Bronchial epithelial cell (primary cell): ENCODE measurements at places on chromosomes 7 and 10. TPM values are rescaled to one million over a fixed set of nuclear protein-coding genes. Genes with fewer than 3 reads are reported as not detected.
A peak's percentile ranks its signal among the peaks of the same experiment; 100 is the strongest.

GRCh38 chr10:129120441-129120840 is 346.6 kb upstream of the MGMT start:
- DNase-seq: no peak

DNA sequence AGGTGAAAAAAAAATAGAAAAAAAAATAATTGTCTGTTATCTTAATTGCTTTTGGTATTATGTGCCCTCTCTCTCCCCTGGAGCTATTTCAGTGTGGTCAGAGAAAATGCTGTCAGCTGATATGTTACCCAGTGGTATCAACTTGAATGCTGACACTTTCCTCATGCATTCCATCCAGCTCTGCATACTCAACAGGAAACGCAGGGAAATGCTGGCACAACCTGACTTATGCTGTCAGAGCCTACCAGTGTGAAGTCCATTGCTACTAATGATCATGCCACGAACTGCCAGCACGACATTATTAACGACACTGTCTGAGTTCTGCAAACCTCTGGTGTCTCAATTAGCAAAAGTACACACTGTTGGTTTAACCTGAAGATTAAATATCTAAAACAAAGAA is 182.8 kb downstream of the ZWINT start:
- peak; percentile 0 for DNase-seq

DNA sequence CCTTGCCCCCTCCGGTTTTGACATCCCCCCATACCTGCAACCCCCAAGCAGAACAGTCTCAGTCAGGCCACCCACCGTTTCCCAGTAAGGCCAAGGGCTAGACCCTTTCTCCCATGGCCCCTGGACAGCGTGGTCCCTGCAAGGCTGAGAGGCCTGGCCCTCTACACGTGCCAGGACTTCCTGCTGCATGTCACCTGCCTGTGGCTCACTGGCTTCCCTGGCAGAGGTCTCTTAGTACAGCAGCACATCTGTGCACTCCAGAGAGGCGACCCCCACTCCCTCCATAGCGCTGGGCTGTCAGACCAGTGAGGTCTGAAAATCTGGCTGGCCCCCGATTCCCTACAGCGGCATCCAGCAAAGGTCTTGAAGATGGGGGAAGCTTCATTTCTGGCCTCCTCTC is 26.4 kb upstream of the JAKMIP3 start:
- no peak for DNase-seq

The PPP1R17 gene
- total RNA-seq: not detected in 2 replicates

- no peak for DNase-seq
These were observed 32.8 kb downstream of the FOXK1 start for GRCh38 chr7:4714767-4715409.

DNA sequence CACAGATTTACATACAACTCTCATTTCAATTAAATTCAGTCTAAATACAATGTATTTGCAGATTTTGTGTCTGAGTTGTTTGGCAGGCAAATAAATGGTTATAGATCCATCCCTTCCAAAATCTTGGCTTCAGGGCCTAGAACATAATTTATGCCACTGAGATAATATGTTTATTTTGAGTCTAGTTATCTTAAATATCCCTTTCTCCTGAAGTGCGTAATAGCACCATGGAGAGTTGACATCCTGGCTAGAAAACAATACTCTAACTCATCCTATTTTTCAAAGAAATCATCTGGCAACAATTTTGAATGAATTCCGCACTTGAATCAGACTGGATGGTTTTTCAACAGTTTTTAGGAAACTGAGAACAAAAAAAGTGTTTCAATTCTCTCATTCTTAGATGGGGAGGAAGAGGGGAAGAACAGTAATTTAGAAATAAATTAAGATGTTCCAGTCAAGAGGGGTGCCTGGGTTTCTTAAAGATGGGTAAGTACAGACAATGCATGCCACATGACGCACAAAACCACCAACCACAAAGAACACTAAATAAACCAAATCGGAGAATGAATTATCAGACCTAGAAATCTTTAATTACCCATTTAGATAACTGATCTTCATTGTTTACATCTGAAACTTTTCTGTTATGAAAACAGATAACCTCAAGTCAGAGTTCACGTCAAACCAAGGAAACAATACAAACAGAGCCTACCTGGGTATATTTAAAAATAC is 228.7 kb upstream of the PTN start:
- no peak for DNase-seq

DNA sequence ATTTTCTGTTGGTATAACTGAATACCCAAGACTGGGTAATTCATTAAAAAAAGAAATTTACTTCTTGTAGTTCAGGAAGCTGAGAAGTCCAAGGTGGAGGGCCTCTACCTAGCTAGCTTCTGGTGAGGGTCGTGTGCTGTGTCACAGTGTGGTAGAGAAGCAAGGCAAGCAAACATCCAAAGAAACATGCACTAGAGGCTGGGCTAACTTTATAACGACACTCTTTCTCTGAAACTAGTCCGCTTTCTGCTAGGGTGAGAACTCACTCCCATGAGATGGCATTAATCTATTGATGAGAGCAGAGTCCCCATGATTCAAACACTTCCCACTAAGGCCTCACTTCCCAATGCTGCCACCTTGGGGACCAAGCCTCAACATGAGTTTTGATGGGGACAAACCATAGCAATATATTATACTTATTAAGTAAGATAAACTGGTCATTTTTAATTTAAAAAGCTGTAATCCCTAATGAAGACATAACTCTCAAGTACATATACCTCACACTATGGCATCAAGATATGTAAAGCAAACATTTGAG is 50.8 kb downstream of the PHYHIPL start:
- no peak for DNase-seq

DNA sequence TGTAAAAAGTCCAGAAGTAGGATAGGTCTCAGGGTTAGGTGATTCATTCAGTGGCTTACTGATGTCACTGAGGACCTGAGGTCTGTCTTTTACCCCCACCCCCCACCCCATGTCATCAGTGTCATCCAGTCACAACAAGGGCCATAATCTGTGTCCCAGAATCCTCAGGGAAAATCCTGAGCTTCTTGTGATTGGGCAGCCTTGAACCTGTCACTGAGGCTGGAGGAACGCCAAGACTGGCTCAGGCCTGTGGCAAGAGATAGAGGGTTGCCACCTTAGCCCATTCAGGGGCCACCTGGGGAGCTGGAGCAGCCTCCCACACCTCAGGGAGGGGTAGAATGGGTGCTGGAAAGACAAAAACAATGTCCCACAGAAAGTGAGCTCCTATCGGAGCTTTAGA is 29.7 kb downstream of the NUB1 start:
- DNase-seq: no peak

GRCh38 chr7:36507475-36508440 is 118.1 kb downstream of the ANLN start:
- no peak for DNase-seq

The RASA4 gene
- total RNA-seq: 2.2 and 2.4 TPM in 2 replicates

GRCh38 chr7:147535701-147536111 is 1054.9 kb upstream of the C7orf33 start:
- no peak for DNase-seq

DNA sequence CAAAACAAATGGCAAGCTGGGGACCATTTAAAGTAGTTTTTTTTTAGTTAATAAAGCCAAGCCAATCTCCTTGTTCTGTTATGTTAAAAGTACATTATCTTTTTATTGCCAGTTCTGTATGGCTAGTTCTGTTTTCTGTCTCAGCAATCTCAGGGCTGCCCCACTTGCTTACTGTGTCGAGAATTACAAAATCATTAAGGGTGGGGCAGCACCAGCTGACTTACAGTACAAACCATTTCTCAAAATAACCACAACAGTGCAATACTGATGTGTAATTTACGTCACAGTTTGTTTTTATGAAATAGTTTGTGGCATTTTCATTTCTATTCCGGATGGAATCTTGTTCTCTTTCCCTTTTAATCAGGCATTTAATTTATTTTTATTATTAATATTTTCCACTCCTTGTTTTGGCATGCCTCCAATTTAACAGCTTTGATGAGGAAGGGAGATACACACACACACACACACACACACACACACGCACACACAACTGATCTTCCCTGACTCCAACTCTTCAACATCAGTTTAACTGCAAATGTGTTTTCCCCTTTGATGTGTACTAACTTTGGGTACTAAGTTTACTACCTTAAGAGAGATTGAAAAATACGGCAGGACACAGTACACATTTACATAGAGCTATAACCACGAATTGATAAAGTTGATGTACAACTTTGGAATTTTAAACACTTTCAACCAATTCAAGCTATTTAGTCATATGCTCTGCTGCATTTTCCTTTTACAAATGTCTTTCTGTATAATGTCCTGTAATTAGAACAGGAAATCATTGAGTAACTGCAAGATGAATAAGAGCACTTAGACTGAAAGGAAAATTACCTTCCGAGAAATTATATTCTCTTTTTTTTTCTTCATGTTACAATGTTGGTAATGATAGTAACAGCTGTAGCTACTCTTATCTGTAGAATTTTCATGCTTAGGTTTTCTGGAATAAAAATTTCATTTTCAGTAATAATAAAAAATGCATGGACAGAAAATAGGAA is 91.5 kb downstream of the ARID5B start:
- DNase-seq: peak; percentile 93

DNA sequence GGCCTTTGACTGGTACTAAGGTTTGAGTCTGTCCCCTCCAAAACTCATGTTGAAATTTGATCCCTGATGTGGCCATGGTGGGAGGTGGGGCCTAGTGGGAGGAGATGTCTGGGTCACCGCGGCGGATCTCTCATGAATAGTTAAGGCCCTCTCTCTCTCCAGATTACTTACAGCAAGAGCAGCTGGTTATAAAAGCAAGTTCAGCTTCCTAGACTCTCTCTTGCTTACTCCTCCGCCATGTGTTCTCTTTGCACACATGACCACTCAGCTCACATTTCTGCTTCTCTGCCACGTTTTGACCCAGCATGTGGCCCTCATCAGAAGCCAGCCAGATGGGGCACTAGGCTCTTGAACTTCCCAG is 29.9 kb upstream of the ZMIZ1 start:
- DNase-seq: no peak

The NPTX2 gene
- total RNA-seq: under 0.01 and 0.13 TPM in 2 replicates

The PCLO gene
- total RNA-seq: 0.79 and 3.8 TPM in 2 replicates

The CXCL12 gene
- under 0.01 and 1.3 TPM in 2 replicates for total RNA-seq

GRCh38 chr7:36735172-36735571 is 10.9 kb upstream of the AOAH start:
- no peak for DNase-seq

The GPR85 gene
- 0.26 and 0.77 TPM in 2 replicates for total RNA-seq

DNA sequence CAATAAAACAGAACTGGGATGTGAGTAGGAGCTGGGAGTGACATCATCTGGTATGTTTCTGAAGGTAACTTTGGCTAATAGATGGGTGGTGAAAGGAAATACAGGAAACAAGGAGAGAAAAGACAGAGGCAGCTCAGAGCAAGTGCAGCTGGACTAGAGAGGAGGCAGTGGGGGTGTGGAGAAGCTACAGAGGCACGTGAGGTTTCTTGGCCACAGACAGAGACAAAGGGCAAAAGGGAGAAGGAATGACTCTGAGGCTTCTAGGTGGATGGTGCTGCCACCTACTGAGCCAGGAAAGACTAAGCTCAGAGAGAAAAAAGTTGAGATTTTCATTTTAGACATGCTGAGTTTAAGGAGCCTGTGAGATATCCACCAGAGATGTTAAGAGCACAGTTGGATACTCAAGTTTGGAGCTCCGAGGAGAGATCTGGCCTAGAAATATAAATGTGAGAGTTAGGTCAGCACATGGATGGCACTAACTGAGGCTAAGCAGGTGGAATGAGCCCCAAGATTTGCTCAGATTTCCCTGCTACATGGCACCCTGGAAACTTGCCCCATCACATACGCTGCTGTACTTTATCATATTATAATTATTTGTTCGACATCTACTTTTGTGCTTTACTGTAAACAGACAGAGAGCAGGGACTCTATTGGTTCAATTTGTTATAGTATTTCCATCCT is 293.0 kb upstream of the IMMP2L start:
- DNase-seq: peak; percentile 40

- no peak for DNase-seq
These were observed 35.0 kb downstream of the SH3PXD2A start for GRCh38 chr10:103820101-103821062.

The ATRNL1 gene
- 0.13 and 0.53 TPM in 2 replicates for total RNA-seq

GRCh38 chr10:99555825-99556523 is 23.2 kb downstream of the NKX2-3 start:
- peak; percentile 17 for DNase-seq

GRCh38 chr10:123555616-123556015 is 110.5 kb upstream of the GPR26 start:
- DNase-seq: no peak

- DNase-seq: no peak
These were observed 134.3 kb downstream of the PLXNA4 start for GRCh38 chr7:132441935-132442334.

DNA sequence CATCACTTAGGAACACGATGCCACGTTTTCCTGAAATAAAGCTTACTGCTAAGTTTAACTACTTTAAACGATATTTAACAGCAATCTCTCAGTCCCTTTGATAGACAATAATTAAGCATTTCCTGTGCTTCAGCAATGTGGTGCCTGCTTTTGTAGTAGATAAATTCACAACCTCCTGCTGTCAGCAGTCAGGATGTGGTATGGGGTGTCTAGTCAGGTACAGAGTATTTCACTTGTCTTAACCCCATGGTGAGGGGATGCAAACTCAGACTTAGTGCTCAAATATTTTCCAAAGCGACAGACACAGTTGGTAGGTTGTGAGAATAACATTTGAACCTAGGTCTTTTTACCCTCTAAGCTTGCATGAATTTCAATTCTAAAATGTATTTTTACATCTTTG is 526.2 kb upstream of the PFKP start:
- DNase-seq: no peak

The SPDYE1 gene
- total RNA-seq: not detected in 2 replicates

- no peak for DNase-seq
These were observed 38.8 kb downstream of the SVOPL start for GRCh38 chr7:138662076-138662990.

The SLC26A3 gene
- total RNA-seq: not detected in 2 replicates

DNA sequence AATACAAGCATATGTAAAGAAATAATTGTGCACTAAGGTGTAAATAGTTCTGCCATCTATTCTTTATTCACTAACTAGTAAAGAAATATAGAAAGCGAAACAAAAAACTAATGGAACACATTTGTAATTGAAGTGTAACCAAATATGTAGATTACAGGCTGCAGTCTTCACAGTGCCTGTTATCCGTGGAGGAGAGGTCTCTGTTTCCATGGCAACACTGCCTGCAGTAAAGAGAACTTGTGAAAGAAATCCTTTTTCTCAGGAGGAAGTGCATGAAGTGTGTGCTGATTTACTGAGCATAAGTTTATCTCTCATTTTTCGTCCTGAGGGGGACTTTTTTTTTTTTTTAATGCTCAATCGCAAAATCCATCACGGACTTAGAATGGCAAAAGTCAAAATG is 102.5 kb downstream of the APBB1IP start:
- DNase-seq: no peak

- no peak for DNase-seq
These were observed 5.3 kb downstream of the AMPH start for GRCh38 chr7:38625866-38626265.
